Hair follicle dermal papilla cell (primary cell): ENCODE measurements at places on chromosomes 2 and 18. TPM values are rescaled to one million over a fixed set of nuclear protein-coding genes. Genes with fewer than 3 reads are reported as not detected.

Gene LRATD1
- total RNA-seq, result 1.3 and 4.9 TPM in 2 replicates

Gene IL1RL1
- 0.65 and 1.3 TPM in 2 replicates for total RNA-seq

Gene CYP27C1
- 2.9 and 4.2 TPM in 2 replicates for total RNA-seq

Gene CFC1
- not detected in 2 replicates for total RNA-seq

Gene CAD
- total RNA-seq, result 33.2 and 44.8 TPM in 2 replicates

Gene TRIM43
- total RNA-seq, result not detected in 2 replicates

Gene IHH
- total RNA-seq, result 0.12 TPM in 1 of 2 replicates, not detected in the other

Gene CGREF1
- total RNA-seq, result 1.5 and 1.9 TPM in 2 replicates

Gene CD28
- not detected in 2 replicates for total RNA-seq

Gene LYG2
- total RNA-seq, result not detected in 2 replicates

Gene DSC2
- total RNA-seq, result 0.12 and 0.32 TPM in 2 replicates

Gene TWIST2
- total RNA-seq, result 46.2 and 75.4 TPM in 2 replicates

Gene CCDC74B
- 6.7 and 10.2 TPM in 2 replicates for total RNA-seq

Gene CAPN14
- total RNA-seq, result 0.12 and 0.32 TPM in 2 replicates

Gene FHOD3
- total RNA-seq, result 20.6 and 23.5 TPM in 2 replicates

Gene CPLX4
- 0.16 and 0.24 TPM in 2 replicates for total RNA-seq

Gene ILKAP
- total RNA-seq, result 14.1 and 18.7 TPM in 2 replicates

Gene ABHD1
- 0.24 TPM in 1 of 2 replicates, not detected in the other for total RNA-seq

Gene RGPD4
- total RNA-seq, result under 0.01 TPM in 1 of 2 replicates, not detected in the other

Gene PROC
- total RNA-seq, result not detected in 2 replicates

Gene RGPD8
- total RNA-seq, result 18.2 and 20.8 TPM in 2 replicates

Gene TTR
- total RNA-seq, result 0.61 TPM in 1 of 2 replicates, not detected in the other

Gene GDF7
- total RNA-seq, result under 0.01 TPM in 1 of 2 replicates, not detected in the other

Gene KDM3A
- 28.7 and 48.0 TPM in 2 replicates for total RNA-seq

Gene PLA2R1
- 30.8 and 37.5 TPM in 2 replicates for total RNA-seq

Gene LRRFIP1
- 56.5 and 57.0 TPM in 2 replicates for total RNA-seq

Gene MBD2
- total RNA-seq, result 43.0 and 47.0 TPM in 2 replicates

Gene CCDC121
- 0.81 and 0.85 TPM in 2 replicates for total RNA-seq

Gene AMER3
- not detected in 2 replicates for total RNA-seq

Gene ALPI
- total RNA-seq, result not detected in 2 replicates

Gene CELF4
- total RNA-seq, result not detected in 2 replicates

Gene CSRNP3
- 1.2 and 1.6 TPM in 2 replicates for total RNA-seq

Gene TP53I3
- total RNA-seq, result 47.4 and 50.8 TPM in 2 replicates

Gene SLC16A14
- total RNA-seq, result under 0.01 TPM in 1 of 2 replicates, not detected in the other

Gene CYP1B1
- total RNA-seq, result 157 and 203 TPM in 2 replicates

Gene CIB4
- total RNA-seq, result not detected in 2 replicates

Gene C2orf72
- total RNA-seq, result not detected in 2 replicates

Gene MDH1
- 103 and 109 TPM in 2 replicates for total RNA-seq

Gene CD8A
- not detected in 2 replicates for total RNA-seq

Gene GPR39
- total RNA-seq, result 14.1 and 15.3 TPM in 2 replicates

Gene KRCC1
- total RNA-seq, result 19.6 and 24.5 TPM in 2 replicates

Gene PKDCC
- 4.0 and 6.7 TPM in 2 replicates for total RNA-seq

Gene FBXO48
- total RNA-seq, result 0.16 and 0.49 TPM in 2 replicates

Gene UNC80
- not detected in 2 replicates for total RNA-seq

Gene ERBB4
- total RNA-seq, result under 0.01 and 0.24 TPM in 2 replicates
